ENCODE measurements at places on chromosomes 11 and 22.

DNA sequence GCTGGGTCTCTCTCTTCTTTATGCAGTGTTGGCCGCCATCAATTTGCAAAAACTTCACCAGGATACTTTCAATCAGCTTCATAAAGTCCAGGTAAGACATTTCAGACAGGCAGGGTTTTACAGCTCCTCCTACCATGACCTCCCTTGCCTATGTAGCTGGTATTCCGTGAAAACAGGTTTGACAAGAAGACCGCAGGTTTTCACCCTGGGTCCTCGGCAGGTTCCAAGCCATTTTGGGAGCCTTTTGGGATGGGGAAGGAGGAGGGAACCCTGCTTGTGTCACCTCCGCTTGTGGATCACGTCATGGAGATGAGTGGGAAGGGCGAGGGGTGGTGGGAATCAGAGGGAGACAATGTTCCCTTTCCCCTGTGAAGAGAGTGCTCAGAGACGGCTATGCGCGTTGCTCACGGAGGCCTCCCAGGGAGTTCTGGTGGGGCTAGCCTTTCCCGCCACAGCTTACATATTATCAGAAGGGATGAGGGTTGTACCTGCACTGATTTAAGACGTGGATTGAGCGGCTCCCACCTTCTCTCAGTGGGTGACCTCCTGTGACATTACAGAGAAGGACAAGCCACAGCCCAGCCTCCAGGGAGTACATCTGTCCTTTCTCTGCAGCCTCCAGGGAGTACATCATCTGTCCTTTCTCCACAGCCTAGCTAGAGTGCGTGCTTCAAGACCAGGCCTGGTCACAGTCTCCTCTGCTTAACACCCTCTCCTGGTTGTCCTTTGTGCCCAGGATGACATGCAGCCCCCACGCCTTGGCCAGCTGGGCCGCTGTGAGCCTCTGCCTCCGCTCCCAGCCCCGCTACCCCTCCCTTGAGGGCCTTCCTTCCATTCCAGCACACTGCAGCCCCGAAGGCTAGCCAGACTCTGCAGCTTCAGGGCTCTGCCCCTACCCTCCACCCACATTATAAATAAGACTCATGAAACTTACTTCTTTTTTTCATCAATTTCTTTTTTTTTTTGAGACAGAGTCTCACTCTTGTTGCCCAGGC is 17.2 kb downstream of the GLB1L3 start:
- DNase-seq = no peak

GRCh38 chr11:26297189-26297975 is 34.5 kb upstream of the ANO3 start:
- no peak for DNase-seq

- no peak for DNase-seq
These were observed 131.0 kb upstream of the LDLRAD3 start for GRCh38 chr11:35812828-35813227.

GRCh38 chr11:2665526-2666400 is 34.0 kb downstream of the KCNQ1OT1 start:
- peak; percentile 44 for DNase-seq

DNA sequence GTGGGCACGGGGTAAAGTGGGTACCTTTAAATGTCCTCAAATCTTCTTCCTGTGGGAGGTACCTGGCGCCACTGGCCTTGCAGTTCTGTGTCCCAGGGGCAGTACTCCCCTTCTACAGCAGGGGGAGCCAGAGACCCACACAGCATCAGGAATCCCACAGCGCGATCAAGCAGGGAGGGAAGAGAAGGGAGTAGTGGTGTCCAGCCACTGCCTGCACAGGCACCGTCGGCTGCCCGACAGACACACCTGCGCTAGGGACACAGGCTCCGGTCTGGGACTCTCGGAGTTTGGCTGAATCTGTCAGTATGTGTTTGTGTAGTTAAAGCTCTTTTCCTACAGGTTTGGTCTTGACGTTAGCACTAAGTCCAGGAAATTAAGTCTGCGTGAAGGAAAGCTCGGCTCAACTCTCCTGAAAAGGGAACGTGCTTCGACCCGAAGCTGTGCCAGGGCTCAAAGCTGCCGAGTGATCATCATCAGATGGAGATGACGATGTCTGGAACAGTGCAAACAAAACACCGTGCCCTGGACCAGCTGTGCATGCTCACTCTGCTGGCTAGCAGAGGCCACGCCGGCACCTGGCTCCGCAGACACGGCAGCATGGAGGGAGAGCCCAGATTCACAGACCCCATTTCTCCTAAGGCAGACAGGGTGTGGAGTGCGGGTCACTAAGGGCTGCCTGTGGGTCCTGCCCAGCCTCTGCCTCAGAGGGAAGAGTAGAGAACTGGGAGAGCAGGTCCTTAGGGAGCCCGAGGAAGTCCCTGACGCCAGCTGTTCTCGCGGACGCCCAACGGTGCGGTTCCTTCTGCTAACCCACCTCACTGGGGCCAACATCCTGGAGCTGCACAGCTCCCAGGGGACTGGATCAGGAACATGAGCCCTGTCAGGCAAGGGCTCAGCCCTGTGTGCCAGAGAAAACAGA is 56.0 kb upstream of the BID start:
- peak; percentile 95 for DNase-seq

DNA sequence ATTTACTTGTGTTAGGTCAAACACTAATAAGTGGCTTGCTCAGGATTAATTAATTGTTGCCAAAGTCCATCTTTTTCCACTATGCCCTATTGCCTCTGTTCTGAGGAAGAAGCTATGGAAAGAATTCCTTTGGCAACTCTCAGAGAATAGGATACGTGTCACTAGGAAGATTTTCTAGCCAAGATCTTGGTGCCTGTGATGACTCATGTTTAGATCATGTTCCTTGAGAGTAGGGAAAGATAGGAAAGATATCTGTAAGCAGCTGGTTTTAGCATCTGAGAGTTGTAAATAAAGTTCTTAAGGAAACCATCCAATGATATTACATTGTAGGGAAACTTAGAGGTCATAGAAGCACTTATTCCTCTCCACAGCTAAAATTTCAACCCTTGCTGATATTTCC is 15.7 kb downstream of the SLN start:
- no peak for DNase-seq

- peak; percentile 77 for DNase-seq
These were observed at the start of gene CECR2 for GRCh38 chr22:17369439-17370025. TSS of gene CECR2 (plus strand) at chr22:17369460. CDS start at chr22:17369784, 324 bp downstream.

GRCh38 chr11:34721646-34722045 is 100.8 kb downstream of the EHF start:
- DNase-seq = no peak
